Stimulated activated naive CD4-positive, alpha-beta T cell (primary cell): ENCODE measurements at places on chromosomes 11 and 22.

DNA sequence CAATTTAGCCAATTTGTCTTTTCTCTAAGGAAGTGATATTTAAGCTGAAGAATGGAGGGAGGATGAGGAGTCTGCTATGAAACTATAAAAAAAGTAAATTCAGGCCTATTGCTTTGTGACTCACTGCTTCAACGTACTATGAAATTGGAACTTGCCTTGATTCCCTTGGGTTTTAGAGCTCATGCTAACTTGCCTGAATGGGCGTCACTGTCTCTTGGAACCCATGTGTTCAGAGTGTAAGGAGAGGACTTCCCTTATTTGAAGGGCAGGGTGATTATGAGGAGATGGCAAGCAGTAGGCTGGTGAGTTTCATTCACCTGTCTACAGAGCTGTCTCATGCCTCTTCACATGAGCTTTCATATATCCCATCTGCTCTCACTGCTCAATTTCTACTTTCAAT lies 28.7 kb upstream of the WT1 start:
- no peak for DNase-seq

GRCh38 chr22:50416996-50417395 lies 57.8 kb downstream of the SBF1 start:
- DNase-seq = no peak

DNA sequence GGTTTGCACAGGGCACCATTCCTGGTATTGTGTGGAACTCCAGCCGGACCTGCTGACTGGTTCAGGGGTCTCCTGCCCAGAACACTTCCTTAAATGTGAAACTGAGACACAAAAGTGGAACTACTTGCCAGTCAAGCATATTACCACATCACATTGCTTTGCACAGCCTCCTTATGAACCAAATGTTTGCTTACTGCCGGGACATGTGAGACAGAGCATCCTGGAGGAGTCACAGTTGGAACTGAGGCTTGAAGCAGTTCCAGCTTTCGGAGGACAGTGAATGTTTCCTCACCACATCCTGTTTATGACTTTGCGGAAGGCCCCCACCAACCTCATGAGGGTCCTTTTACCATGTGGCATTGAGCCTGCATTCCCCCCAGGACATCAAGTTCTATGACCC lies 105.8 kb upstream of the ARHGAP42 start:
- no peak for DNase-seq

DNA sequence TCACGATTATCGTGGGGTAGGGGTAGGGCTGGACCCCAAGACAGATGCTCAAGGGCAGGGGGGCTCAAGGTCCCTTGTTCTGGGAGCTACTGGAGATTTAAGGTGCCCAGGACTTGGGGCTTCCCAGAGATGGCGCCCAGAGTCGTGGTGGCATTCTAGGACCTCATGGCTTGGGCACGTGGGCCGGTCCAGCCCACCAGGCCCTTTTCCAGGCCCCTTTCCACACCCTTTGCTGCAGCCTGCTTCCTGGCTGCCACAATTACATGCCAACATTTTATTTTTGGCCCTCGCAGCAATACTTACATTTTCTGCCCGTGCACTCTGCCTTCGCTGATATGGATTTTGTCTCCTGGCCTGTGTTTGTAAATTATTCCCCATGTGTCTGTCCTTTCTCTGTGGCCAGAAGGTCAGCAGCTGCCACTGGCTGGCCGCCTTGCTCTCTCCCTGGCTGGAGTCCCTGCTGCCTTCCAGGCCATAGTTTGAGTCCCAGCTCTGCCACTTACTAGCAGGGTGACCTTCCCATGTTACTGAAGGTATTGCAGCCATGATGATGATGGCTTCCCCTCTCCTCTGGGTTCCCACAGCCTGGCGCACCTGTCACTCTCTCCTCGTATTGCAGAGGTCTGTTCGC lies 11.2 kb downstream of the MB start:
- no peak for DNase-seq

- no peak for DNase-seq
Observed at GRCh38 chr11:10537600-10537999, 3.4 kb downstream of the RNF141 start.

- DNase-seq = no peak
Observed at GRCh38 chr11:73216465-73216864, 1.6 kb upstream of the P2RY2 start.

DNA sequence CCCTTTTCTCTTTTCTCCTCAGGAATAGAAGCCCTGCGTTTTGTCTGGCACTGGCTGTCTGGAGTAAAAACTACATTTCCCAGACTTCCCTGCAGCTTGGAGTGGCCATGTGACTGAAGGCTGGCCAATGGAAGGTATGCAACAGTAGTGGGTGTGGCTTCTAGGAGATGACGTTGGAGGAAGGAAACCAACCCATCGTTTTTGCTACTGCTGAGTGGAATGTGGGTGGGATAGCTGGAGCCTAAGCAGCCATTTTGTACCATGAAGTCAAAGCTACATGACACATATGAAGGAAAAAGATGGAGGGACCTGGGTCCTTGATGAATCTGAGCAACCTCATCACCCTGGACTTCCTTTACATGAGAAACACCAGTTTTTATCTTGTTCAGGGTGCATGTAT lies 19.6 kb downstream of the FGF3 start:
- DNase-seq = no peak

- DNase-seq = no peak
Observed at GRCh38 chr22:33461698-33462434, 403.7 kb upstream of the SYN3 start.

DNA sequence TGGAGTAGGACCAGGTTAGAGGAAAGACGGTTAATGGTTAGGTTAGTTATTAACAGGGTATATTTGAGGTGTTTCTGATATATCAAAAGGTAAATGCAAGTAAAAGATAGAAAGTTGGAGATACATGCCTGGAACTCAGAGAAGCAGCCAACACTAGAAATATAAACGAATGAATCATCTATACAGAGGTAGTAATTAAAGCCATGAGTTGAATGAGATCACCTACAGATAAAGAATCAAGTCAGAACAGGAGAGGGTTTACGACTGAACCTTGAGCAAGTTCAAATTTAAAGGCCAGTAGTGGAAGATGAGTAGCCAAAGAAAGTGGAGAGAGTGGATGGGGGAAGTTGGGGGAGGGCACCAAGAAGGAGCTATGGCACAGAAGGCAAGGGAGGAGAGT lies 73.9 kb downstream of the SPON1 start:
- DNase-seq = no peak

DNA sequence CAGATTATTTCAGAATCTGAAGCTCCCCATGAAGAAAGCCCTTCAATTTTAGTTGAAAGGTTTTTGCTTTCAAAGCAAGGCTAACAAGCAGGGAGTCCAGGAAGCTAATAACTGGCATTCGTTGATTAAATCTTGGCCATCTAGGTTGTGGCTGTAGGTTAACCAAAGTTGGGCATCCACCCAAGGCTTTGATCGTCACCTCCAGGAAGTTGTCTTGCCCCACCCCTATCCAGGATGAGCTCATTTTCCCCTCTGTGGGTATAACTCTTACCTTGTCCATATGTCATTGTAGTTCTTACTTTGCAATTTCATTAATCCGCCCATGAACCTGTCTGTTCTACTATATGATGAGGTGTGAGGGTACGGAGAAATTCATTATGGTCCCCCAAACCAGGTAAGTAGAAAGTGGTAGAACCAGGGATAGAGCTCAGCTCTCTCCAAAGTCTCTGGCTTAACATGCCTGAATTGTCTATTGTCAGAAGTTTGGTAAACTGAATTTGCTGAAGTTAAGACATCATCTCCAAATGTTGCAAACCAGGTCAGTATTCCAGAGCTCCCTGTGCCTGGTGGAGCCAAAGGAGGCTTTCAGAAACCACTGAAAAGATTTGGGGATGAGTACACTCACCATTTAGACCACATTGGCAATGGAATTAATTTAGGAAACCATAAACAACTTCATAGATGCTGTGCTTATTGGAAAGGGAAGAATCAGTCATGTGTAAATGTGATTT lies 97.1 kb downstream of the CD44 start:
- DNase-seq = peak; percentile 14

- DNase-seq = no peak
Observed at GRCh38 chr11:114368918-114369680, 31.2 kb downstream of the C11orf71 start.

- no peak for DNase-seq
Observed at GRCh38 chr22:18971321-18971751, 35.2 kb upstream of the PRODH start.

DNA sequence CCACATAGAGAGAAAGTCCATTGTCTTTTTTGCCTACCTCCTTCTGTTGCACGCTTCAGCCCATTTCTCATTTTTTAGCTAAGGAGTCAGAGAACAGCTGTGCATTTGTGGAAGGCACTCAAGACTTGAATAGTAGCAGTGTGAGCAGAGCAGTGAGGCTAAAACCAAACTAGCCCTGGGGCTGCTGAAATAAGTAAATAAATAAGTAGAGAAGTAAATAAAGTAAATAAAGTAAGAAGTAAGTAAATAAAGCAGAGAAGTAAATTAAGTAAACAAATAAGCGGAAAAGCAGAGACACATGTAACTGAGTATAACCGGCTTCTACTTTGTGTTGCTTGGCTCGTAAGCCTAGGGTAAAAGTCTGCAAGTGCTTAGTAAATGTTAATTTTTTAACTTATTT lies 2.4 kb upstream of the OR52L1 start:
- DNase-seq = no peak

DNA sequence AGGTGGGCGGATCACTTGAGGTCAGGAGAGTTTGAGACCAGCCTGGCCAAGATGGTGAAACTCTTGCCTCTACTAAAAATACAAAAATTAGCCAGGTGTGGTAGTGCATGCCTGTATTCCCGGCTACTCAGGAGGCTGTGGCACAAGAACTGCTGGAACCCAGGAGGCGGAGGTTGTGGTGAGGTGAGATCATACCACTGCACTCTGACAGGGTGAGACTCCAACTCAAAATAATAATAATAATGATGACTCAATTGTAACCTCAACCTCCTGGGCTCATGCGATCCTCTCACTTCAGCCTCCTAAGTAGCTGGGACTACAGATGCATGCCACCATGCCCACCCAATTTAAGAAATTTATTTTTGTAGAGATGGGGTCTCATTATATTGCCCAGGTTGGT lies 15.6 kb upstream of the CHRNA10 start:
- DNase-seq = no peak

DNA sequence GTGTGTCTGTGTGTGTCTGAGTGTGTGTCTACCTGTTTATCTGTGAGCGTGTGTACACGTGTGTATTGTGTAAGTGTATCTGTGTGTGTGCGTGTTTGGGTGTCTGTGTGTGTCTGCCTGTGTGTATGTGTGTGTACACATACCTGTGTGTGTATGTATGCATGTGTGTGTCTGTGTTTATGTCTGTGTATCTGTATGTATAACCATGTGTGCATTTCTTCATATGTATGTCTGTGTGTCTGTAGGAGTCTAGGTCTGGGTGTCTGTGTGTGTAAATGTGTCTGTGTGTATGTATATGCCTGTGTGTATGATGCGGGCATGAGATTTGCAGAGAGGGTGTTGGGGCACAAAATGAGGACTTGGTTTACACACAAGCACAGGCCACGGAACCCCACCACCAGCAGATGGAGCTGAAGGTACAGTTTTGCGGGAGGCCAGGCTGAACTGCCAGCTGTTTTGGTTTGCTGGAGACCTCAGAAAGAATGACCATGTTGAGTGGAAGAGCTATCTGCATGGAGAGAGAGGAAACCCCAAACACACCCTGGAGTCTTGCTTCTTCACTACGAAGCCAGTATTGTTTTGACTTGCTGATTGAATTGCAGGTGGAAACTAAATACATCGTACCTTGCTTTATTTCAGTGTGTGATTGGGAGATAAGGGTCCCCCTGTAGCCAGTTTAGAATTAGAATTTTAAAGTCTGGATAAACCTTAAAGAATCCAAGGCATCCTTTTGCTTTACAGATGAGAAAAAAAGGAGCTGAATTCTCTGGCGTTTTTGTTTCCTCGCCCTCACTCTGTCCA lies 497.2 kb downstream of the NTM start:
- no peak for DNase-seq

GRCh38 chr11:134452026-134452837 lies 40.2 kb upstream of the B3GAT1 start:
- no peak for DNase-seq

GRCh38 chr22:39332441-39333064 lies 13.1 kb upstream of the RPL3 start:
- no peak for DNase-seq

DNA sequence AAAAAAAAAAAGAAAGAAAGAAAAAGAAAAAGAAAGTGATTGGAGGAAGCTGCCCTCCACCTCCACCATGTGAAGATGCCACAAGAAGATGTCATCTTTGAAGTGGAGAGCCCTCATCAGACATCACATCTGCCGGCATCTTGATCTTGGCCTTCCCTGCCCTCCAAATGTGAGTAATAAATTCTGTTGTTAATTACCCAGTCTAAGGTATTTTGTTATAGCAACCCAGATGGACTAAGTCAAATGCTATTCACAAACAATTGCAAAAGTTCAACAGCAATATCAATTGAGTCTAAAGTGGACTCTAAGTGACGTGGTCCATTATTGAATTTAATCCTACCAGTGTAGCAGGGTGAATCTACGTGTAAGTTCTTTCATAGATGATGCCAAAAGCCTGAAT lies 55.9 kb upstream of the NUP160 start:
- no peak for DNase-seq

DNA sequence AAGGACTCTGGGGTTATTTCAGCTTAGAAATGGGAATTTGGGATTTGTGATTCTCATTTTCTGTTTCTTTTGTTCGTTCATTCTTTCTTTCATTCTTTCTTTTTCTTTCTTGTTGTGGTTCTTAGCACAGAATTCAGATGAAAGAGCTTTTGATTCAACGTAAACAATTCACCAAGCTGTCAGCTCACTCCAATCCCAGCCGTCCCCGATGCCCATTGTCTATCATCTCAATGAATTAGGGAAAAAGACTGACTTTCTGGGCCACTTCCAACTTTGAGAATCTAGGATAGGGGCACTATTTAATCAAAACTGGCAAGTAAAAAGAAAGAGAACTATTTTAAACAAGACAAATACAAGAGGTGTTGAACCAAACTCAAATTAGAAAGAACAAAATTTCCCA lies 25.1 kb upstream of the TMA7B start:
- no peak for DNase-seq

- DNase-seq = no peak
Observed at GRCh38 chr11:57479021-57479663, 18.8 kb downstream of the RTN4RL2 start.

DNA sequence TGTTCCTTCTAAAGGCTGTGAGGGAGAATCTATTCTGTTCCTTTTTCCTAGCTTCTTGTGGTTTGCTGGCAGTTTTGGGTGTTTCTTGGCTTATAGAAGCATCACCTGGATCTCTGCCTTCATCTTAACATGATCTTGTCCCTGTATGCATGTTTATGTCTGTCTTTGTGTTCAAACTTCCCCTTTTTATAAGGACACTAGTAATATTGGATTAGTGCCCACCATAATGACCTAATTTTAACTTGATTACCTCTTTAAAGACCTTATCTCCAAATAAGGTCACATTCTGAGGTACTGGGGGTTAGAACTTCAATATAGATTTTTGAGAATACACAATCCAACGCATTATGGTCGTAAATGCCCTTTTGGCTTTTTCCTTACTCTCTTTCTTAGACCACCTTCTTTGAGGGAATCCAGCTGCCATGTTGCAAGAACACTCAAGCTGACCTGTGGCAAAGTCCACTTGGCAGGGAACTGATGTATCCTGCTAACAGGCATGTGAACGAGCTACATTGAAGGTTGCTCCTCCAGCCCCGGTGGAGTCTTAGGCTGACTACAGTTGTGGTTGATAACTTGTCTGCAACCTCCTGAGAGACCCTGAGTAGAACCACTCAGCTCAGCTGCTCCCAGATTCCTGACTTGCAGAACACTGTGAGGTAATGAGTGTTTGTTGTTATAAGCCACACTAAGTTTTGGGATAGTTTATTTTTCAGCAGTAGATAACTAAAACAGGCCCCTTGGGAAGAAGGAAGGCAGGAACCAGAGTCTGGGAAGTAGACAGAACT lies 127.1 kb upstream of the OR9Q1 start:
- DNase-seq = no peak
